CD4-positive, alpha-beta T cell treated with Interleukin-15 for 1 hour (primary cell): ENCODE measurements at places on chromosomes 5 and 9.

DNA sequence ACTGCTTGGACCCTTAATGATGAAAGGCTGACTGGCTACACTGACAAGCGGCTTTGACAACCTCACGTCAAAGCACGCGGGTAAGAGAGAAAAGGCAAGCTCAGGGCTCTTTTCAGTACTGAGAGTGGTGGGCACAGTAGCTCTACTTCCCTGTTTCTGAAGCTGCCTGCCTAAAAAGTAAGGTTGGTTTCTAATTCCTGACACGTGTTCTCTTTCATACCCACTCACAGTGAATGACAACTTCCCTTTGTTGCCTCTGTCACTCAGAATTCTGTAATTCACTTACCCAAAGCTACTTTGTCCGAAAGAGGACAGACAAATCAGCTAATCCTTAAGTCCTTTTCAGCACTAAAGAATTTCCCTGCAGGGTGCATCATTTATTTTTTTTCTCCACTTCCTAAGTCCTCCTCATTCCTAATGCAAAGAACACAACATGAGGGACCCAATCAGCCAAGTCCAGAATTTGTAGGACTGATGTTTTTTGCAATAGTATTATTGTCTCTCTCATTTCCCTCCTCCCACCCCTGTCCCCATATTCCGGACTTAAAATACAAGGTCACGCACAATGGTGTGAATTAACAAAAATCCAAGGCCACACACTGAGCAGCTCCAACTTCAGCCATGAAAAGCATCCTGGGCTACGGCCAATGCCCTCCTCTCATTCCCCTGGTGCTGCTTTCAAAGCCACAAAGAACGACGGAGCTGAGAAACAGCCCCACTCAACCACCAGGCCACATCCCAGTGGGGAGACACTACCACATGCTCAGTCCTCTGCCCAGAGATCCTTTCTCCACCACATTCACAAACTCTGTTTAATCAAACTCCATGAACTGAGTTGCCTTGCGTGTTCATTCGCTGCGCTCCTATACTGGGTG, 221.0 kb downstream of the TSSK1B start:
- no peak for DNase-seq

- DNase-seq = no peak
Observed at GRCh38 chr5:56172241-56172640, 60.9 kb downstream of the ANKRD55 start.

DNA sequence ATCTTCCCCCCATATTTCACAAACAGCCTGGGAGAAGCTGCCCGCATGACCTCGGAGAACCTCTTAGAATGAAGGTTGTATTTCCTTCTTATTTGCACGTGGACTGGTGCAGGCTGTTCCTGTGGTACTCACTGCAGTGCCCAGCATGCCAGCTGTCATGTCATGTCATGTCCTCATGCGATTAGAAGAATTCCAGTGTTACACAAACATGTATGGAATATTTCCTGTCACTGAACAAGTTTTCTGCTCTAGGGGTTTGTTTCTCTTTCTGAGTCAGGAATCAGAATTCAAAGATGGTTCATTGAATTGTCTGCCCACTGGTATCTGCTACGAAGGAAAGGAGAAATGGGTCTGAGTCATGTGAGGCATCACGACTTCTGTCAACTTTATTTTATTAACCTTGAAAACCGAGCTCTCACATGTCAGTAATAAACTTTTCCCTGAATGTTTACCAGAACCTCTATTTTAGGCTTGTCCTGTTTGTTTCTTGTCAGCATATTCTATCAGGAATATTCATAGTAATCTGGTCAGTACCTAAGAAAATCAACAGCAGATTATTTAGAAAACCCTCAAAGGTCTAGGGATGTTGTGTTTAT, 415.6 kb downstream of the GADD45G start:
- no peak for DNase-seq

DNA sequence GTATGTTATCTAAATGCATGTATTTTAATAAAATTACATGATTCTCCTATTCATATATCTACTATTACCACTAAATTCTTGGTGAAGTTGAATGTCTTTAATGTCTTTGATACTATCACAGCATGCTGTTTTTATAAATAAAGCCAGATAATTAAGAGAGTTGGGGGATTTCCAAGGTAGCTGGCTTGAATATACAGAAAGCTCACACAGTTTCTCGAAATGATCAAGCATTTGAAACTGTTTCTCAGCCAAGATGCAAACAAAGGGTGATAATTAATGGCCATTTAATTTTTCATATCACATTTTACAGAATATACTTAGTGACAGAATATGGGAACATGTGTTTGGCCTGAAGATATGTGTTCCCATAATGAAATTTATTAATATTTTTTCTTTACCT, 145.6 kb upstream of the CDH12 start:
- no peak for DNase-seq
